CD4-positive, alpha-beta memory T cell (primary cell): ENCODE measurements at places on chromosomes 6 and 20. TPM values are rescaled to one million over a fixed set of nuclear protein-coding genes. Genes with fewer than 3 reads are reported as not detected.

DDX27 gene
- polyA plus RNA-seq = 21.6 TPM

BANF2 gene
- polyA plus RNA-seq = not detected

SMIM29 gene
- polyA plus RNA-seq = 66.5 TPM

GNAS-AS1 gene
- polyA plus RNA-seq = not detected

NTSR1 gene
- polyA plus RNA-seq = not detected

EYS gene
- polyA plus RNA-seq = 0.20 TPM

SLC26A8 gene
- polyA plus RNA-seq = not detected

PDYN gene
- not detected for polyA plus RNA-seq

DLL1 gene
- not detected for polyA plus RNA-seq

MCHR2 gene
- polyA plus RNA-seq = not detected

SGK2 gene
- polyA plus RNA-seq = not detected

GJA1 gene
- polyA plus RNA-seq = not detected

ETV7 gene
- 0.67 TPM for polyA plus RNA-seq

SNAP25 gene
- polyA plus RNA-seq = 0.14 TPM

OTOR gene
- polyA plus RNA-seq = not detected

OARD1 gene
- 41.0 TPM for polyA plus RNA-seq

KCNB1 gene
- 0.09 TPM for polyA plus RNA-seq

CRISP2 gene
- polyA plus RNA-seq = not detected

GRCh38 chr20:49603209-49603627 is 35.3 kb upstream of the PTGIS start:
- H3K4me1 ChIP-seq = no peaks in the 10 kb centered on the region
- DNase-seq = no peak
- H3K36me3 ChIP-seq = no peaks in the 10 kb centered on the region
- no peaks in the 10 kb centered on the region for H3K27me3 ChIP-seq
- H3K27ac ChIP-seq = no peak overlapping the region

- no peak overlapping the region for H3K4me3 ChIP-seq
- H3K4me1 ChIP-seq = no peaks in the 10 kb centered on the region
- DNase-seq = no peak
- no peaks in the 10 kb centered on the region for H3K27me3 ChIP-seq
- no peak overlapping the region for H3K27ac ChIP-seq
Measured at GRCh38 chr20:5553194-5553815, 196.9 kb upstream of the SHLD1 start.

GRCh38 chr20:19789009-19789408 is 31.0 kb downstream of the RIN2 start:
- H3K4me3 ChIP-seq = no peak overlapping the region
- no peak overlapping the region for H3K27ac ChIP-seq
- no peak for DNase-seq
- H3K4me1 ChIP-seq = no peaks in the 10 kb centered on the region

- peak within 1 kb of the TSS; percentile 40 for H3K4me3 ChIP-seq
- DNase-seq = peak; percentile 25
- H3K4me1 ChIP-seq = peaks cover 11% of the 10 kb centered on the region
- no peaks in the 10 kb centered on the region for H3K27me3 ChIP-seq
- peaks cover 7% of the 10 kb centered on the region for H3K36me3 ChIP-seq
- no peak within 1 kb of the TSS for H3K27ac ChIP-seq
Measured at GRCh38 chr6:42960243-42961019, at the start of gene GNMT. GNMT (plus strand) TSS chr6:42960754; CDS start chr6:42960768, 14 bp downstream.

GRCh38 chr6:66662721-66663507 is 955.9 kb upstream of the EYS start:
- no peak for DNase-seq
- no peak overlapping the region for H3K27ac ChIP-seq
- no peaks in the 10 kb centered on the region for H3K4me1 ChIP-seq
- H3K36me3 ChIP-seq = no peaks in the 10 kb centered on the region
- no peak overlapping the region for H3K4me3 ChIP-seq
- H3K27me3 ChIP-seq = no peaks in the 10 kb centered on the region

GRCh38 chr20:62896526-62896925 is 29.8 kb downstream of the DIDO1 start:
- H3K27me3 ChIP-seq = no peaks in the 10 kb centered on the region
- H3K4me3 ChIP-seq = no peak overlapping the region
- H3K4me1 ChIP-seq = peaks cover 39% of the 10 kb centered on the region
- H3K36me3 ChIP-seq = peaks cover 47% of the 10 kb centered on the region
- no peak overlapping the region for H3K27ac ChIP-seq

DNA sequence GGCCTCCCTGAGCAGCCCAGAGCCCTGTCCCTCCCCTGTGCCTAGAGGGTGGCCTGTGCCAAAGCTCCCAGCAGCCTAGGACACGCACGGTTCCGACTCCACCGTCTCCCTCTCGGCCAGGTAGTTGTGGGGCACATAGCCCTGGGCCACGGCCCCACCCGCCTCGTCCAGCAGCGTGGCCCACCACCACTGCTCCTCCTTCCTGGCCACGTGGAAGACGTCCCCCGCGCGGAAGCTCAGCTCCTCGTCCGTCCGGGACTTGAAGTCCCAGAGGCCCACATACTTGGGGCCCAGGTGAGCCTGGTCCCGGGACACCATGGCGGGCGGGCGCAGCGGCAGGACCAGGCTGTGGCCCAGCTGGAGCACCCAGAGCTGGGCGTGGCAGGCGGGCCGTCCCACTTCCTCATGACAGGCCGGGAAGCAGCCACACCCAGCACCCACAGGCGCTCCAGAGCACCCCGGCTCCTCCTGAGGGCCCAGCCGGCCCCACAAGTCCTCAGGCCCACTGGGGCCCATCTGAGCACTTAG is at the start of gene PTK6:
Gene PTK6, minus strand, starts transcription at position 380 of the 528 bp plus-strand sequence. Its CDS starts 62 bp downstream, at position 318.
- peaks cover 27% of the 10 kb centered on the region for H3K4me1 ChIP-seq
- no peaks in the 10 kb centered on the region for H3K27me3 ChIP-seq
- no peak within 1 kb of the TSS for H3K4me3 ChIP-seq
- DNase-seq = no peak
- H3K27ac ChIP-seq = peak within 1 kb of the TSS; percentile 68
- H3K36me3 ChIP-seq = no peaks in the 10 kb centered on the region

- H3K4me1 ChIP-seq = peaks cover 24% of the 10 kb centered on the region
- peak; percentile 35 for DNase-seq
- no peak overlapping the region for H3K27ac ChIP-seq
- no peaks in the 10 kb centered on the region for H3K27me3 ChIP-seq
- H3K36me3 ChIP-seq = no peaks in the 10 kb centered on the region
Measured at GRCh38 chr6:134539865-134540323, 222.0 kb upstream of the SGK1 start.

DNA sequence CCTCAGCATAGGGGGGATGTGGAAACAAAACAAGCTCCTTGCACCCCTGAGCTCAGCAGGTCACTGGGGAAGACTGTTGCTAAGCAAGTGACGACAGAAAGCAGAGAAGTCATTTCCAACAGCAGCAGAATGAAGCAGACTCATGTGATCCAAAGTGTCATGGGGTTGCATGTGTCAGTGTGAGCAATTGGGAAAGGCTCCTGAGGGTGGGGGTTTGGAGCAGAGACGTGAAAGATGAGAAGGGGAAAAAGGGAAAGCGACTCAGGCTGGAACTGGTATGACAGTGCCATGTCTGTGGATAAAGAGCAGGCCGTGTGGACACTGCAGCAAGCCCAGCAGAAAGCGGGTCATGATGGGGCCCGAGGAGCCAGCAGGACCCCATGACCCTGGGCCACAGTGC is 363.9 kb downstream of the PREX1 start:
- no peak overlapping the region for H3K27ac ChIP-seq
- no peaks in the 10 kb centered on the region for H3K4me1 ChIP-seq
- H3K4me3 ChIP-seq = no peak overlapping the region
- no peak for DNase-seq
- H3K36me3 ChIP-seq = no peaks in the 10 kb centered on the region
- no peaks in the 10 kb centered on the region for H3K27me3 ChIP-seq

DNA sequence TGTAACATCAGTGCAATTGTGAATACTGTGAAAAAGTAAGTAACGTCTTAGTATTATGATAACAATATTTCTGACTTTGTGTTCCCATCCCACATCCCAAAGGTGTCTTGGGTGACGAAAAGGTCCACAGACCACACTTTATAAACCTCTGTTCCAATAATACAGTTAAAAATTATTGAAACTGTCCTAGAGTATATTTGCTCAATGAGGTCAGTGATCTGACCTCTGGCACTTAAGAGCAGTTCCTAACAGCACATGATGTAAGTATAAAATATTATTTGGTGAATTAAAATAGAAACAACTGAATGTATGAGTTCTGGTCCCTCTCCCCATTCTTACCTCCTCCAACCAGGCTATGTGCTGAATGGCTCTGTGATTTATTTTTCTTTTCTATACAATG is 566.4 kb upstream of the MMS22L start:
- no peak overlapping the region for H3K4me3 ChIP-seq
- H3K27ac ChIP-seq = no peak overlapping the region
- DNase-seq = no peak
- no peaks in the 10 kb centered on the region for H3K27me3 ChIP-seq

- no peaks in the 10 kb centered on the region for H3K27me3 ChIP-seq
- H3K4me1 ChIP-seq = peaks cover 4% of the 10 kb centered on the region
- H3K36me3 ChIP-seq = no peaks in the 10 kb centered on the region
Measured at GRCh38 chr6:166277018-166277417, 31.2 kb downstream of the PRR18 start.

DNA sequence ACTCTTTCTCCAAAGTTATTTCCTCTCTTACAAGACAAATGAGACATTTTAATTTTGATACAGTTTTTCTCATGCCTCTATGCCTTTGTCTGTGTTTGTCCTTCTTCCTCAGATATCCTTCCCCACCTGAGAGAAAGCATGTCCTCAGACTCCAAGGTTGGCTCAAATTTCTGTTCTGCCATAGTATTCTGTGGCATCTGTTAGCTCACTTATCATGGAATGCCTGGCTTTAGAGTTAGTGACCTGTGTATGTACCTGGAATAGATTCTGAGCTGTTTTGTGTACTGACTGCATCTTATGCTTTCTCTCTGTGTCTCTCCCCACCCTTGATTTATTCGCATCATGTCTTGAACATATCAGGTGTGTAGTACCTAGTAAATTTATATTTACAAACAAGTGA is 90.0 kb downstream of the CENPW start:
- no peaks in the 10 kb centered on the region for H3K27me3 ChIP-seq
- DNase-seq = no peak

DNA sequence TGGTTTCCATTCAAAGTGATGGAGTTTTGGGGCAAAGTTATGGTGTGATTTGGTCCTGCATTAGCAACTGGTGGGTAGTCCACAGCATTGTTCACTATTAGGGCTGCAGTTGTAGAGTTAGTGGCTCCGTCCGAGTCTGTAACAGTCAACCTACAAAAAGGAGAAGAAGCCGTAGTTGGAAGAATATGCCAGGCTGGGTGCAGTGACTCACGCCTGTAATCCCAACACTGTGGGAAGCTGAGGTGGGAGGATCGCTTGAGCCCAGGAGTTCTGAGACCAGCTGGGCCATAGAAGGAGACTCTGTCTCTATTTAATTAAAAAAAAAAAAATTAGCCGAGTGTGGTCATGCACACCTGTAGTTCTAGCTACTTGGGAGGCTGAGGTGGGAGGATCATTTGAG is 69.5 kb downstream of the KIAA0319 start:
- H3K4me1 ChIP-seq = no peaks in the 10 kb centered on the region
- H3K36me3 ChIP-seq = no peaks in the 10 kb centered on the region
- H3K27ac ChIP-seq = no peak overlapping the region
- no peak overlapping the region for H3K4me3 ChIP-seq

GRCh38 chr6:42441697-42442081 is 10.0 kb downstream of the TRERF1 start:
- peak overlapping the region; percentile 37 for H3K27ac ChIP-seq
- DNase-seq = no peak
- no peaks in the 10 kb centered on the region for H3K36me3 ChIP-seq
- H3K27me3 ChIP-seq = no peaks in the 10 kb centered on the region

- no peaks in the 10 kb centered on the region for H3K27me3 ChIP-seq
- H3K4me3 ChIP-seq = no peak overlapping the region
- no peaks in the 10 kb centered on the region for H3K4me1 ChIP-seq
- no peak overlapping the region for H3K27ac ChIP-seq
Measured at GRCh38 chr6:11248974-11249761, 16.7 kb upstream of the NEDD9 start.

DNA sequence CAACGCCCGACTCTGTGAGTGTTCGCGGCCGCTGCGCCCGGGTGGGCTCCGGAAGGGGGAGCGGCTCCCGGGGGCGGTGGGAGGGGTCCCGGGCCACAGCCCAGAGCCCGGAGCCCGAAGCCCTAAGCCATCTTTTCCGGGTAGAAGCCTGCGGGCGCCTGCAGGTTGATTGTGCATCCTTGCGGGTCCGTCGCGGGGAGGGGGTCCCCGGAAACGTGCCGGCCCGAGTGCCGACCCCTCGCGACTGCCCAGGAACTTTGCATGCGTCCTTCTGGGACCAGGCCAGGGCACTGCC is 413 bp downstream of the PTPRA start:
- H3K4me1 ChIP-seq = peaks cover 25% of the 10 kb centered on the region
- peak overlapping the region; percentile 91 for H3K4me3 ChIP-seq
- no peak for DNase-seq
- H3K36me3 ChIP-seq = no peaks in the 10 kb centered on the region
